Caco-2 (cell line): ENCODE measurements at places on chromosomes 2 and 18. TPM values are rescaled to one million over a fixed set of nuclear protein-coding genes. Genes with fewer than 3 reads are reported as not detected.
A peak's percentile ranks its signal among the peaks of the same experiment; 100 is the strongest.

GRCh38 chr2:22274661-22275060 is 1110.3 kb upstream of the KLHL29 start:
- no peak for DNase-seq

GRCh38 chr18:31230495-31230894 is 67.8 kb upstream of the DSC1 start:
- no peak for DNase-seq

- no peak for DNase-seq
Observed at GRCh38 chr2:240589375-240589774, 2.8 kb downstream of the CAPN10 start.

Gene NEU2
- total RNA-seq = not detected in 2 replicates

- no peak for DNase-seq
Observed at GRCh38 chr2:221480821-221481220, 91.3 kb downstream of the EPHA4 start.

Gene KCNJ3
- total RNA-seq = not detected in 2 replicates

- no peak for DNase-seq
Observed at GRCh38 chr2:225889452-225889851, 489.9 kb downstream of the NYAP2 start.

- DNase-seq = no peak
Observed at GRCh38 chr2:142533177-142533576, 344.3 kb upstream of the KYNU start.

GRCh38 chr2:128178650-128179460 is 87.9 kb downstream of the UGGT1 start:
- peak; percentile 60 for DNase-seq

DNA sequence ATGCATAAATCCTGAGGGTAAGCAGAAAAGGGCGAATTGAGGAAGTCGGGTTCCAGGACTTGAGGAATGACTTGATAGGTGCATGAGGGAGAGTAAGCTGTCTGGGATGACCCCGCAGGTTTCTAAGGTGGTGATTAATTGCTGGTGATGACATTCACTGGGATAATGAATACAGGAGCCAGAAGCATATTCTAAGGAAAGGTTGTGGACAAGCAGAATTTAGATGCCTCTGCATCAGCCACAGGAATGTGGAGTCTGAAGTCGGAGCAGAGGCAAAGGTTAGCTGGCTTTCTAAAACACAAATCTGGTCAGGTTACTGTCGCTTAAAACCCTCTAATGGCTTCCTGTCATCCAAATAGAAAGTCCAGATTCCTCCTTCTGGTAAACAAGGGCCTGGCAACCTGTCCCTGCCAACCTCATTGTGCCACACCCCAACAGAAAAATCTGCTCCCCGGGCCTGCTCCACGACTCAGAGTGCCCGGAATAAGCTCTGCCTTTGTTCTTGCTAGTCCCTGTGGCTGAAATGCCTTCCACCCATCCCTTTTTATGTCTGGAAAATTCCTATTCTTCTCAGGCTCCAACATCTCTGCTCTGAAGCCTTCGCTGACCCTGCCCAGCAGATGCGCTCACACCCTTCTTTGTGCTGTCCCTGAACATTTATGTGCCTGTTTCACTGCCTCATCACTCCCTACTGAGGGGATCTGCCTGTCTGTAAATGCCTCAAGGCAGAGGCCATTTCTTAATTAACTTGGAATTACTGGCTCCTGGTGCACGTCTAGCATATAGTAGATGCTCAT is 11.3 kb upstream of the TMEM214 start:
- no peak for DNase-seq

Gene RAPGEF4
- total RNA-seq = 0.23 and 0.98 TPM in 2 replicates

GRCh38 chr18:36849288-36850006 is 20.5 kb downstream of the KIAA1328 start:
- DNase-seq = no peak

Gene SIX2
- 0.88 and 1.9 TPM in 2 replicates for total RNA-seq

GRCh38 chr2:130316596-130316995 is 26.1 kb upstream of the IMP4 start:
- DNase-seq = no peak

Gene TMEM178A
- 0.29 TPM in 1 of 2 replicates, not detected in the other for total RNA-seq

Gene ASPRV1
- 0.32 and 0.66 TPM in 2 replicates for total RNA-seq

- DNase-seq = no peak
Observed at GRCh38 chr2:106011380-106011779, 182.7 kb downstream of the UXS1 start.

GRCh38 chr2:230218421-230218820 is 1.4 kb downstream of the SP110 start:
- DNase-seq = no peak

Gene SPATS2L
- 189 and 196 TPM in 2 replicates for total RNA-seq

DNA sequence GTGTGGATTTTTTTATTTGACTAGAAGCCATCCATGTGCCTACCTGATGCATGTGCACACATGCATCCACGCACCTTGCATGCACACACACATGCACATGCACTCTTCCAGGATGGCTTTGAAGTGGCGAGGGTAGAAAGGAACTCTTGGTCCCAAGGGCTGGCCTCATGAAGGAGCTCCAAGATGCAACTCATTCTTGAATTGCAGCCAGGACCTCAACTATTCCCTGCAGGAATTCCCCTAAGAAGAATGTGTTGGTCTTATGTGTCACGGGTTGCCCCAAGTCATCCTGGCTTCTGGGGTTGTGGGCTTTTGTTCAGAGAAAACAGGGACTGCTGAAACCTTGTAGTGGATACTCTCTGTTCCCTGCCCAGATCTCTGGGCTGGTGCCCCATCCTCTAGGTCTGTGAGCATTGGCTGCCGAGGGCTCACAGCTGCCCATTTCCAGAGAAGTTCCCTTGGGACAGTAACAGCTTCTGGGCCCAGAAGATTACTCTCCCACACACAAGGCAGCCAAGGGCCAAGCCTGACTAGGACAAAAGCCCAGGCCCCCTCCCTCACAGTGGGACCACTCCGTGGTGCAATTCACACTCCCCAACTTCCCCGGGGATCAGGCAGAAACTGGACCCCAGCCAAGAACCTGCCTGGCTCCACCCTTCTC is 137.6 kb downstream of the COPS8 start:
- no peak for DNase-seq

Gene MAP3K19
- total RNA-seq = not detected in 2 replicates

DNA sequence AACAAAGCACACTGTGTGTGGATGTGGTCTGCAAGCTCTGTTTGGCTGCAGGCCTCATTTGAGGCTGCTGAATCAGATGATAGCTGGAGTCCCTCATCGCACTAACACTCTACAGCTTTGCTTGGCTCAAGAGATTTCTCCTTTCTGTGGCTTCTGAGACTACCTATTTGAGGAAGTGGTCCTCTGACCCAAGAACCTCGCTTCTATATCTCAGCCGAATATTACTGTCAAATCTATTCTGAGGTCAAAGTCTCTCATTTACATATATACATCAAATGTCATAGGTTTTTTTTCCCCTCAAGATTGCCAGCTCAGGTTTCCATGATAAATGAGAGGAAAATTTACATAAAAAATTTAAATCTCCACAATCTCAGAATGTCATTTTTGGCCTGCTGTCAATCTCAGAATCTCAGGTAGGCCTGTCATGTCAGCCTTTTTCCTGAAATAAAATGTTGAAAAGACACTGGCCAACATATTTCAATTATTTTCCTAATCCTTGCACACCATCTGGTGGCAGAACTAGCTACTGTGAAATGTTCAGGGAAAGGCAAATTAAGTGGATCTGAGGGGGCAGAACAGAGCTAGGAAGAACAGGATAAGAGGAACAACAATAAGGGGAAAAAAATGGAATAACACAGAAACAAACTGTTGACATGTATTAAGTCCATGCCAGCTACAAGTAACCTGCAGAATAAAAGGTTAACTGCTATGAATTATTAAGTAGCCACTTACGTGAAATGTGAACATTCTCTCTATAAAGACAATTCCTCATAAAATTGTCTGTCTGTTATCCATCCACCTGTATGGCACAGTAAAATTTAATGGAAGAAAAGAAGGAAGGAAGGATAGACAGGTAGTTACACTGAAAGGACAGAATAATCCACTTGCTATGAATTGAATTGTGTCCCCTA is 39.3 kb downstream of the AP1S3 start:
- DNase-seq = no peak

GRCh38 chr2:20080839-20081415 is 29.5 kb upstream of the LAPTM4A start:
- DNase-seq = no peak

DNA sequence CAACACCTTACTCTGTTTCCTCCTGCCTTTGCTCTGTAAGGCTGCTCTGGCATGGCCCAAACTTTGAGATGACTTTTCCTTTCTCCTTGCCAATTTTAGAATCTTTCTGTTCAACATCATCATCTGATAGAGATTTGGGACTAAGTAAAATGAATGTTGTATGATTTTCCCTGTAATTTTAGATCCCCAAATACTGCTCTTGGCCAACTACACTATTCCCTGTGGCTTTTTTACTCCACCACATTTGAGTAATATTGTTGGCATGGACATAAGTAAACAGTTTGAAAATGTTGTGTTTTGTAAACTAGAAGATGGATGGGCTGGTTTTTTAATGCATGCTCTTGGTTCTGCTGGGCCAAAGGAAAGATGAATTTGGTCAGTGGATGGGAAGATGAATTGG is 12.1 kb downstream of the LTBP1 start:
- no peak for DNase-seq

Gene L3MBTL4
- 0.23 TPM in 1 of 2 replicates, not detected in the other for total RNA-seq

Gene CHRND
- not detected in 2 replicates for total RNA-seq

- DNase-seq = no peak
Observed at GRCh38 chr2:119219873-119220272, 3.8 kb upstream of the STEAP3 start.

- no peak for DNase-seq
Observed at GRCh38 chr2:232502911-232503808, 15.5 kb upstream of the ECEL1 start.

Gene SNORC
- 4.3 and 4.8 TPM in 2 replicates for total RNA-seq

- no peak for DNase-seq
Observed at GRCh38 chr2:235031686-235032373, 80.0 kb downstream of the SH3BP4 start.

- DNase-seq = no peak
Observed at GRCh38 chr2:9757501-9758264, 85.6 kb upstream of the TAF1B start.

GRCh38 chr18:50359806-50360205 is 15.0 kb upstream of the SKA1 start:
- DNase-seq = no peak

Gene RNASEH1
- total RNA-seq = 41.5 and 47.1 TPM in 2 replicates

DNA sequence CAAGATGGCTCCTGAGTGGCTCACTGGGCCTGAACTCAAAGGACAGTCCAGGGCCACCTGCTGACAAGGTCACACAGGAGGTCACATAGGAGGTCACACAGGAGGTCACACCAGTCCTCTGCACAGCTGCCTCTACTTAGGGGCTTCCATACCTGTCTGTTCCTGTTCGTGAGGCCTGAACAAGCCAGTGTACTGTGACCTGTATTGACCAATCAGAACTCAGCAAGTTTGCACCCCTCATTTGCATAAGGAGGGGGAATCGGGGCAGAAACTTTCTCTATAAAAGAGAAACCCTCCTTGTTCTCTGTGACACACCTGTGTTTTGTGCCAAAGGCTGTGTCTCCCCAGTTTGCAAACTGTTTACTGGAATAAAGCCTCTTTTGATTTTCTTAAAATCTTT is 478.9 kb downstream of the EIPR1 start:
- no peak for DNase-seq

DNA sequence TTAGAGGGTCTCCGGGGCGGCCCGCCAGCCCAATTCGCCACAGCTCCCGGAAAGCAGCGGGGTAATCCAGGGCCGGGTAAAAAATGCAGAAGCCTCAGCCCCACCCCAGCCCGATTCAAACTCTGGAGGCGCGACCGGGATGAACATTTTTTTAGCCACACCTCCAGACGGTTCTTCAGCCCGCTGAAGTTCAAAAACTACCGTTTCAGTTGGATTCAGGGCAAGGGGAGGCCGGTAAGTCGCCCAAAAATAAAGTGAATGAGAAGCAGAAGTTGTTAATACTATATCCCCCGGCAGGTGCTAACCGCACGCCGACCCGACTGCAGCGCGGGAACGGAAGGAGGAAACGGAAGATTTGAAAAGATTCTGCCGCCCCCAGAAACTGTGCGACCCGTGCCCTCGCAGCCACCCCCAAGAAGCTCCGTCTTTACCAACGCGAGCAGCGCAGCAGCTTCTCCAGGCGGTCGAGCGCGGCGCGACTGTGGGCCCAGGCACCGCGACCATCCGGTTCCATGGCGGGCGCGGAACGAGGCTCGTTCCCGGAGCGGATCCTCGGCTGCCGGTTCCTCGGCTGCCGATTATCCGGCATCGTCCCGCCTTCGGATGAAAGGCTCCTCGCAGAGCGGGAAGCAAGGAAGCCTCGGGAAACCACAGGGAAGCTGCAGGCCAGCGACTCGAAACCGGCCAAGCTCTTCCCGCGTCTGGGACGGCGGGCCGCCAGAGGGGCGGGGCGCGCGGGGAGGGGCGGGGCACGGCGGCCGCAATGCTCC is at the start of gene BARD1:
BARD1 (minus strand) TSS at position 703 of the 770 bp plus-strand sequence; CDS start at position 589, 114 bp downstream.
- DNase-seq = peak; percentile 65
